ENCODE measurements at places on chromosomes 16 and 17.

GRCh38 chr16:51407921-51408320, 256.9 kb upstream of the SALL1 start:
- DNase-seq = no peak

GRCh38 chr17:29433541-29433940, 43.4 kb downstream of the TAOK1 start:
- DNase-seq = no peak

- no peak for DNase-seq
Observed at GRCh38 chr17:3030096-3030495, 33.3 kb downstream of the OR1D5 start.

DNA sequence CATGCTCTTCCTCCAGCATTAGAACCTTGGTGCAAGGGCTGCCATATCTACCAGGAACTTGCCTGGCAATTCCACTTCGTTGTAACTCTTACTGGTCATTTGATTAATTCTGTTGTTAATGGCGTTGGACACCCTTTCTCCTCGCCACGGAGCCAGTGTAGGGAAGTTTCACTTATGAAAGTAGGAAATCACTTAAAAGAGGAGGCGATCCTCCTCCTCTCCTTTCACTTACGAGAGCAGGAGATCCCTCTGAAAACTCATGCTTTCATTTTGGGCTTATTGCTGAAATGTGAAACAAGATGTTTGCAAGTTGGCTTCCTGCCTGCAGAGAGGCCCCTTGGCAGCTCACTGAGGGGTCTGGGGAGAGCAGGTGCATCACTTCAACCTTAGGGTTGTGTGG, 226.0 kb downstream of the SNX29 start:
- no peak for DNase-seq

GRCh38 chr16:26598998-26599784, 467.5 kb upstream of the C16orf82 start:
- no peak for DNase-seq

DNA sequence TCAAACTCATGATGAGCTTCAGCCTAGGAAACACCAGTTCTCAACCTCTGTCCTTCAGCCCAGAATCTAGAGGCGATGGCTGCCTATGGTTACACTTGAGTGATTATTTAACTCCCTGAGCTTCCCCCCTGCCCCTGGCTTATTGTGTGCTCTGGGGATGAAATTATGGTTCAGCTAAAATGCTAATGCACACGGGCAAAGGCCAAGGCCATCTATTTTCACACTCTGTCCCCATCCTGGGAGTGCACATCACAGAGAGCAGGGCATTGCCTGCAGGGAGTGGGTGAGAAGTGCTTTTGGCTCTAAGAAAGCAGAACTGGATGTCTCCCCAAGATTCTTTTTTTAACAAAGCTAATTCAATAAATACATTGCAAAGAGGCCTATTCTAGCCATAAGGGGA, 21.6 kb upstream of the CACNG5 start:
- DNase-seq = no peak

- DNase-seq = no peak
Observed at GRCh38 chr16:9254863-9255262, 163.4 kb downstream of the HAPSTR1 start.
